Stimulated activated CD4-positive, alpha-beta T cell treated with anti-CD3 and anti-CD28 coated beads, Interleukin-15, amount 100 ng/mL, for 24 hours (primary cell): ENCODE measurements at places on chromosomes 6 and 20.

DNA sequence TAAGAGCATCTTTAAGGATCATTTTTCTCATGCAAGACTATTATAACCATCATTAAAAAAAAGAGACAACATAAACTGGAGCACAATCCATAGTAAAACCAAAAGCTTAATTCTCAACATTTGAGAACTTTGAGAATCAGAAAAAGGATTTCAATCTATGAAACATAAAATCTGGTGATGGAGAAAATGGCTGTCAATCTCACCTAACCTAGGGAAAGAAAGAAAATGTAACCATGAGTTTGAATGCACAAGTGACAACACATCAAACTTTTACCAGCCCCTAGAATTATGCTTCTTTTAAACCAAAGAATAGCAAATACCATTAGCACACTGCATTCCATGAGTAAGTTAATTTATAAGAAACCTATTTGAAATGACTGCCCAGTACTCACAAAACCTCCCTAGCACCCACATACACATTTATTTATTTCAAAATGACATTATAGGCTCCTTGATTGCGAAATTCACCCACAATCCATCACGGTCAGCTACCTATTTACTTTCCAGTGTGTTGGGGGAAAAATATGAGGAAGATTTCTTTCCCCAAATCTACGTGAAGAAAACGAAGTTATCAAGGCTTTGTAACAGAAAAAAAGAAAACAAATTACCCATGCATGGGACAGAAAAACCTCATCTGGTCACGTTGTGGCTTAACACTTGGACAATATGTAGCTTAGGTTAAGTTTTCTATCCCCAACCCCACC lies 828 bp downstream of the ASCC3 start:
- peak; percentile 18 for DNase-seq

DNA sequence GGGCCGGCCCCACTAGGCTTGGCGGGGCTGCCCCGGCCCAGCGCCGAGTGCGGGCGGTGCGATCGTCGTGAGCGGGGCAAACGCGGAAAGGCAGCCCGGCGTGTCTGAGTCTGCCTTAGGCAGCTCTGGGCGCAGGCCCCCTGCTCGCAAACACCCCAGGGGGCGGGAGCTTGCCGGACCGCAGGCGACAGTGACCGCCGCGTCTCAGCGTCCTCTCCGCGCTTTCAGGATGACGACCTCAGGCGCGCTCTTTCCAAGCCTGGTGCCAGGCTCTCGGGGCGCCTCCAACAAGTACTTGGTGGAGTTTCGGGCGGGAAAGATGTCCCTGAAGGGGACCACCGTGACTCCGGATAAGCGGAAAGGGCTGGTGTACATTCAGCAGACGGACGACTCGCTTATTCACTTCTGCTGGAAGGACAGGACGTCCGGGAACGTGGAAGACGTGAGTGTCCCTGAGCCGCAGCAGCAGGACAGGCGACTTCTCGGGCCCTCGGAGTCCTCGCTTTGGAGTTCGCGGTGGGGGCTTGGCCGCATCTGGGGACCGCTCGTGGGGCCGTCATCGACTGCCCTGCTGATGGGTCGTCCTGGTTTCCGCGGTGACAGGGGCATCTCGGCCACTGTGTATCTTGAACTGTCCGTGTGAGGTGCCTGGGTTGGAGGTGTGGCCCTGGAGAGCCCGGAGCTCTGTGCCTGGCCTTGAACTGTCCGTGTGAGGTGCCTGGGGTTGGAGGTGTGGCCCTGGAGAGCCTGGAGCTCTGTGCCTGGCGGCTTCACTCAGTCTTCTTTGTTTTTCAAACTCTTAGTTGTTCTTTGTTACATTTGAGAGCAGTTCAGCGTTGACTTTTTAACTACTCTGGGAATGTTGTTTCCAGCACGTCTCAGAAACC lies 786 bp downstream of the ADRM1 start:
- peak; percentile 34 for DNase-seq

- DNase-seq: peak; percentile 90
Observed at GRCh38 chr6:37171970-37172812, 2.2 kb downstream of the PIM1 start.

DNA sequence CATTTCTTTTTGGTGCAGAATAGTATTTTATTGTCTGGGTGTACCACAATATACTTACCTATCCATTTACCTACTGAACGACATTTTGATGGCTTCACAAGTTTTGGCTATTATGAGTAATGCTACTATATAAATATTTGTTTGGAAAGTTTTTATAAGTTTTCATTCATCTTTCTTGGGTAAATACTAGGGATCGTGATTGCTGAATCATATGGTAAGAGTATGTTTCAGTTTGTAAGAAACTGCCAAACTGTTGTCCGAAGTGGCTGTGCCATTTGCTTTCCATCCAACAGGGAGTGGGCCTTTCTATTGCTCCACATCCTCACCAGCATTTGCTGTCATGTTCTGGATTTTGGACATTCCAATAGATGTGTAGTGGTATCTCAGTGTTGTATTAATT lies 104.2 kb downstream of the CDYL start:
- DNase-seq: no peak

DNA sequence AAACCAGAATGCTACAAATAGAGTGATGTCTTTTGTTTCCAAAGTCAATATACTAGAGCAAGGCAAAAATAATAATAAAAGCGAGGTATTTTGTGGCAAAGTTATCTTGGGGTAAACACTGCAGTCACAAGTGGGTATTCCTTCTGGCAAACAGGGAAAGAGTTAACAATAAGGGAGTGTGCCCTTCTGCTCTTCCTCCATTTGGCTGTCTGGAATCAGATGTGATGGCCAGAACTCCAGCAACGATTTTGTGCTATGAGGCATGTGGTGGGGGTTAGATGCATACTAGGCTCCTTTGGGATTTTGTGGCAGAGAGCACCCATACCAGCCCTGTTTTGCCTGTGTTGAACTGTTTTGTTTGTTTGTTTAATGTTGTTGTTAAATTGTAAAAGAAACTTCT lies 2.4 kb upstream of the SLC52A3 start:
- DNase-seq: no peak

GRCh38 chr6:136763255-136763654 lies 29.0 kb downstream of the MAP3K5 start:
- no peak for DNase-seq

- DNase-seq: no peak
Observed at GRCh38 chr20:10654630-10655029, 19.2 kb downstream of the JAG1 start.

- peak; percentile 53 for DNase-seq
Observed at GRCh38 chr6:81751388-81752083, 945 bp downstream of the TENT5A start.
